Peyer's patch (tissue), 4 donors: ENCODE measurements at places on chromosomes 4 and X.

DNA sequence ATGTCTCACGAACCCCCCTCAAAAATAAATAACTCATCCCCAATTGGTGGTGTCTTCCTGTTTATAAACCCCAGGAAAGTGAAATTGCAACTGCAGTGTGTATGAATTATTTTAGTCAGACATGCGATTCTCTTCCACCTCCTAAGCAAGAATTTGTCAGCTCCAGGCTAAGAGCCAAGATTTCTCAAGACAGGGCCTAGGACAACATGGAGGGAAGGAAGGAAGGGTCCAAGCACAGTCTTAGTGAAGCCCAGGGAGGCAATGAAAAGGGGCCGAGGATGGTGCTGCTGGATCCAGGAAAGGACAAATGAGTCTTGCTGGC lies 20.0 kb downstream of the SH3KBP1 start:
- no peak for DNase-seq

DNA sequence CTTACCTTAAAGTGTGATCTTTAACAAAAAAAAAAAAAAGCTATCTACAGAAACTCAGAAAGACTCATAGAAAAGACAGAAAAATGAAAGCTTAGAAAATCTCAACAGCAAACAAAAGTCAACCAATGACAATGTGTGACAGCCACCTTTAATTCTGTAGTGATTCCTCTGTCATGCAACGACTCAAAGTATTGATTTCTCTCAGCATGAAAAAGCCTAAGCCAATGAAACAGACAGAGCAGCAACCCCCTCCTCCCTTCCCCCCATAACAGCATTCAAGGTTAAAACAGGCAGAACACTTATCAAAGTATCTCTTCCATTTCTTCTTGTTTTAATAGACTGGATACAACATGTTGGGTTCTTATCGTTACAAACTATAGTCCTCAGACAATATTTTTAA lies 112.5 kb downstream of the MAB21L2 start:
- DNase-seq: no peak

DNA sequence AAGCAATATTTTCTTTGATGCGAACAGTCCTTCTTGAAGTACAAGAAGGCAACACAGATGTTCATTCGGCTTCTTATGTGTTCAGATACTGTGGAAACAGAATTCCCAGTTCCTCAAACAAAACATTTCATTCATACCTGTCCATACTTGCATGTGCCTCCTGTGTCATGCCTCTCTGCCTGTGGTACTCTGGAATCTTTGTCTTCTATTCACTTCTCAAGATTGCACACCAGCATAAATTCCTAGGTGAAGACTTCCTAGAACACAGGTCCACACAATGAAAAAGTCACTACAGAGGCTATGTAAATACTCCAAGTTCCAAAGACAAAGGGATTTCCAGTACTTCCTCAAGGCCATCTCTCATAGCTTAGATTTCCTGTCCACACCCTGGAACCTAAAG lies 367.2 kb downstream of the AFF2 start:
- DNase-seq: no peak

- DNase-seq: no peak
Measured at GRCh38 chr4:48991357-48991756, 5.3 kb downstream of the CWH43 start.

DNA sequence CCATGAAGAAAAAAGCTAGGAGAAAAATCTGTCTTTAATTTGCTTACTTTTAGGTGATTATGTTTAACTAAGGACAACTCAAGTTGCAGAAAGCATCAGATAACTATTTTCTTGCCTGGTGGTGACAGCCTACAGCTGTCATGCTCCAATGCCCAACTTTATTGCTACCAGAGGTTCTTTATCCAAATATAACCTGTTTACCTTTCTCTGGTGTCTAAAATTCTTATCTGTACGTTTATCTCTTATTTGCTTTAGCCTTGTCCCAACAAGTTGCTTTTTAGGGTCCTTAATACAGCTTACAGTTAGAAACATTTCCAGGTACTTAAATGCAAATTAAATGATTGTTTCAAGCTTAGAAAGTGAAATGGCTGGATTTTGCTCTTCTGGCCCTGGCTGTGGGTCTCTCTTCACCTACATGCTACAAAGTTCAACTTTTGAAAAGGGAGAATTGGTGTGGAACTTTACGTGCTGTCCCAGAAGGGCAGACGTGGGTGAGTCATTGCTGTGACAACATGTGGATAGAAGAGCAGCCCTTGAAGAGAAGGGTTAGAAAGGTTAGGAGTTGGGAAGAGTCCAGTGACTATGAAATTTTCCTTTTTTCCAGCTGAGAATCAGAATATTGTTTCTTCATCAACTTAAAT lies 60.7 kb downstream of the HPGD start:
- DNase-seq: no peak

GRCh38 chr4:3868211-3869173 lies 102.3 kb downstream of the ADRA2C start:
- no peak for DNase-seq

DNA sequence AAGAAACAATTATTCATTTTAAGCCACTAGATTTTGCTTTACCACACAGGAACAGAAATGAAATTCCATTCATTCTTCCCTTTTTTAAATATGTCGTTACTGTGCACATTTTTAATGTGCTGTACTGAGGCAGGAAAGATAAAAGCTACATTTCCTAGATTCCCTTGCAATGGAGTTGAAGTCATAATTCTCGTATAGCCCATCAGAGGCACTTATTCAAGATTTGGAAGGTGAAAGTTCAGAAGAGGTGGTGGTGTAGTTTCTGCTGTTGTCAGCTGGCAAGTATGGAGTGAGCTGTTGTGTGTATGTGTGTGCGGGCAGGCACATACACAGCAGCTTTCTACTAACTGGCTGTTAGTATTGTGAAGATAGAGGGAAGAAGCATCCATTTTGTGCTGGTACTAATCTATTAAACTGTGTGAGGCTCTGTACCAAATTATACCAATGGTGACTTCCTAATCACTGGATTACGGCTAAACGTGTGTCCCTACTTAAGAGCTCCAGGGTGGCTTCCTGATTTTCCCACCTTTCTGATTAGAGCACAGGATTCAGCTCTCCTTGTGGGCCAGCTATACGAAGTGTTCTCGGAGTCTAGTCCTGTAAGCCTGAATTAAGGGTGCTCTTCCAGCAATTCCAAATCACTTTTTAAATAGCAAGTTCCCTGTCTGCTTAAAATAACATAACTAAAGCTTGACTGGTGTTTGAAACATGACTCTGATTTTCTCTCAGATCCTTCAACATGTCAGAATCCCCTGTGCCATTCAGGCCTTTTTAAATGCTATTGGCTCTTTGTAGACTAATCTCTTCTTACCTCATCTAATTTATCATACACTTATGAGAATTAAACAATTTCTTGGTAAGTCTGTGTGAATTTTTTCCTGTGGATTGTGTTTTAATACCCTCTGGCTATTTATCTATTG lies 43.8 kb downstream of the PDS5A start:
- no peak for DNase-seq

DNA sequence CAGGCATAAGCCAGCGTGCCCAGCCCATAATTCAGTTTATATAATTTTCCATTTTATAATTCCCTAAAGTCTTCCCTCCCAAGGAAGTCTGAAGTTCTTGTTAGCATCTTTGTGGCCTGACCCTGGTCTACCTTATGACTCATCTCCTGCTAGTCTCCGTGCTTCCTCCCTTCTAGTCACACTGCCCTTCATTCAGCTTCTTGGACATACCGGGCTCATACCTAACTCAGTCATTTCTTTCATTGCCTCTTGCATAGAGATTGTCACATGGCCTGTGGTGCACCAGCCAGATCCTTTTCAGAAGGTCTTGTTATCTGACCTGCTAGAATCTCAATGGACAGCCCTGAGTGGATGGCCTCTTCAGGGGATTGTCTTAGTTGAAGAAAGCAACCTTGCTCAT lies 22.8 kb upstream of the MAML3 start:
- no peak for DNase-seq

GRCh38 chrX:43974741-43975465 lies 1.7 kb upstream of the NDP start:
- DNase-seq: no peak

- no peak for DNase-seq
Measured at GRCh38 chr4:53705151-53705764, 114.0 kb upstream of the LNX1 start.

GRCh38 chr4:30962939-30963338 lies 242.8 kb downstream of the PCDH7 start:
- DNase-seq: no peak

DNA sequence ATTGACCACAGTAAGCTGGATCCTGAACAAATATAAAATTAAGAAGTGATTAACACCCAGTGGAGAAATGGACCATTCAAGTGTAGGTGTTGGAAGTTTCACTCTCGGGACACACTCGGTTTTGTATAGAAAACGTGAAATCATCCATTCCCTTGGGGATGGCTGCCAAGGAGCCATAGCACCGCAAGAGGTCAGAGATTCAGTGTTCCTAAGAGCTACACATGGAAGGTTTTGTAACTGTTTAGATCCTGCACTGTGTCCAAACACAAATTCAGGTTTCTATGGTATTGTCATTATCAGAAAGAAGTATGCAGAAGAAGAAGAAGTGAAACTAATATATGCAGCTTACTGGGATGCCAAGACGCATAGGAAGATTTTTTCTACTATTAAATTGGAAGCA lies 281.0 kb downstream of the LDB2 start:
- no peak for DNase-seq

DNA sequence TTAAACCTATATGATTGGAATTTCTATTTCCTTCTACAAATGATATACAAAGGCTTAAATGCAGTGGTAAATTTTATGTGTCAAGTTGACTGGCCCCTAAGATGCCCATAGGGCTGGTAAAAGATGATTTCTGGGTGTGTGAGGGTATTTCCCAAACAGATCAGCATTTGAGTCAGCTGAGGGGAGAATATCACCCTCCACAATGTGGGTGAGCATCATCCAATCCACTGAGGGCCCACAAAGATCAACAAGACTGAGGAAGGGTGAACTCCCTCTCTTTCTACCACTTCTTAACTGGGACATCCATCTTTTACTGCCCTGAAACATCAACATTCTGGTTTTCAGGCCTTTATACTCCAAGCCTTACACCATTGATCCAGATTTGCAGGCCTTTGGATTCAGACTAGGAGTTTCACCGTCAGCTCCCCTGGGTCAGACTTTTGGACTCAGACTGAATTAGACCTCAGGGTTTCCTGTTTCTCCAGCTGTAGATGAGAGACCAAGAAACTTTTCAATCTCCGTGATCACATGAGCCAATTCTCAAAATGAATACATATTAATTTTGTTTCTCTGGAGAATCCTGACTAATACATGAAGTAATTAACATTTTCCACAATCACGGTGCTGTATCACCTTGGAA lies 1020.7 kb upstream of the SLIT2 start:
- DNase-seq: no peak

DNA sequence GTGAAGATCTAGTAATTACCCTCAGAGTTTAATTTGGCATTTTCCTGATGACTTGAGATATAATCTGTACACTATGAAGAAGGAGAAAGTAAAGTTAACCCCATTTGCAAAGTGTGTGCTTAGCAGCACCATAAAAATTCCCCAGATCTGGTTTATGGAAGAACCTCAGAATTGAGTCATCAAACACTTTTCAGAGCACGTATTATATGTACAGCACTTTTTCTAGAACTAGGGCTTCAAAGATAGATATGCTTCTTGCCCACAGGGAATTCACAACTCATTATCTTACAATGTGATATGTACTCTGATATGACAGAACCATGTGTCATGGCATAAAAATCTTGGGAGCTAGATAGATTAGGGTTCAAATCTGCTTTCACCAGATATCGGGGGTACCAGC lies 150.9 kb downstream of the SLC10A7 start:
- DNase-seq: no peak

- no peak for DNase-seq
Measured at GRCh38 chrX:118853596-118853995, 30.0 kb downstream of the ZCCHC12 start.

- DNase-seq: no peak
Measured at GRCh38 chr4:136992032-136992431, 540.3 kb downstream of the PCDH18 start.

- no peak for DNase-seq
Measured at GRCh38 chr4:122968227-122968812, 45.9 kb upstream of the NUDT6 start.

DNA sequence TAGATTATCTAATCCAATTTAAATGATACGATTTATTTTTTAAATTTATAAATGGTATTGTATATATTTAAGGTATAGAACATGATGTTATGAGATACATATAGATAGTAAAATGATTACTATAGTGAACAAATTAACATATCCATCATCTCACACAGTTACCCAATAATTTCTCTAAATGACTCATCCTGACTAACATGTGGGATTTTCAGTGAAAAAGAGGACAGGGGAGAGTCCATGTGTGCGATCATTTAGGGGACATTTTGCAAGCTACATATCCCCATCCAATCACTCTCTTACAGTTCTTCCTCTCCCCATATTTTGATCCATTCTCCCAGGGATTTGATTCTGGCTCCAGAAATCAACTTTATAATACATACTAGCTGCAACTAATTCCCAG lies 88.2 kb downstream of the ABCB7 start:
- DNase-seq: no peak

- peak; percentile 52 for DNase-seq
Measured at GRCh38 chr4:109622626-109623025, 62.6 kb downstream of the MCUB start.

- DNase-seq: no peak
Measured at GRCh38 chr4:137536789-137537561, 4.7 kb upstream of the PCDH18 start.

GRCh38 chr4:179601671-179602070 lies 2159.4 kb upstream of the AGA start:
- DNase-seq: no peak

DNA sequence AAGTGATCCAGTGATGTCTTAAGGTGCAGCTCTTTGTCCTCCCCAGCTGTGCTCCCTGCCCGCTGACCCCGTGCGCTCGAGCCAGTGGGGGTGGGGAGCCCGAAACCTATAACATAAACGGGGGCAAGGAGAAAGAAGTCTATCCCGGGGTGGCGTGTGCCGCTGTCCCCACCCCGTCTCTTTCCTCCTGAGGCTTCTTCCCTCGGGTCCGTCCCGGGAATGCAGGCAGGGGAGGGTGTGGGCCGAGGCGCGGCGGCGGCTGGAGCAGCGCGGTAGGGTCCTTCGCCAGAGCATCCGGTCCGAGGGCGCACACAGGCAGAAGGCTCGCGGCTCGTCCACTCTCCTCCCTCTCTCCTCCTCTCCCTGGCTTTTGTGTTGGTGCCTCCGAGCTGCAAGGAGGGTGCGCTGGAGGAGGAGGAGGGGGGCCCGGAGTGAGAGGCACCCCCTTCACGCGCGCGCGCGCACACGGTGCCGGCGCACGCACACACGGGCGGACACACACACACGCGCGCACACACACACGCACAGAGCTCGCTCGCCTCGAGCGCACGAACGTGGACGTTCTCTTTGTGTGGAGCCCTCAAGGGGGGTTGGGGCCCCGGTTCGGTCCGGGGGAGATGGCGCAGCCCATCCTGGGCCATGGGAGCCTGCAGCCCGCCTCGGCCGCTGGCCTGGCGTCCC lies at the start of gene RAB33A:
TSS of gene RAB33A (plus strand) at position 517 of the 681 bp plus-strand sequence. CDS start at position 618, 101 bp downstream.
- no peak for DNase-seq

DNA sequence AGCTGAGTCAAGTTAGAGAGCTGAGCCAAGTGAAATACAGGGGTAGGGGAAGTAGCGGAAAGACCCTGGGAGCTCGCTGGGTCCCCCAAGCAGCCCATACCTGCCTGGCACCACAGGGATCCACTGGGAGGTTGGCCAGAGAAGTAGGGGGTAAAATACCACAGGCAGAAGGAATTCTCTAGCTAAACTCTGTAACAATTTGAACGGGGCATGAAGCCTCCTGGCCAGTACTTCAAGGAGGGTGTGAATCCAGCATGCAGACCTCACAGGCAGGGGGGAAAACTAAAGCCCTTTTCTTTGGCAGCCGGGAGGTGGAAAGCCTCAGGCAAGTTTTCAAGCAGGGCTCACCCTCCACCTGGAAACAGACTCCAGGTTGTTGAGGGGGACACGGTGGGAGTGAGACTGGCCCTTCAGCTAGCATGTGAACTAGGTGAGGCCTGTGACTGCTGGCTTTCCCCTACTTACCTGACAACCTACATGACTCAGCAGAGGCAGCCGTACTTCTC lies 3.7 kb upstream of the UGT2A1 start:
- no peak for DNase-seq
